ENCODE measurements at places on chromosomes 2 and 18. TPM values are rescaled to one million over a fixed set of nuclear protein-coding genes. Genes with fewer than 3 reads are reported as not detected.

The ST6GAL2 gene
- 14.9 TPM for total RNA-seq

The APOB gene
- not detected for total RNA-seq

The EVX2 gene
- not detected for total RNA-seq

The KCNS3 gene
- total RNA-seq = 1.5 TPM

The MEP1B gene
- total RNA-seq = 0.07 TPM

The MARCO gene
- total RNA-seq = 0.08 TPM

The EDAR gene
- 0.01 TPM for total RNA-seq

The SERPINB2 gene
- 0.05 TPM for total RNA-seq

The ANKRD62 gene
- not detected for total RNA-seq

The RSAD2 gene
- total RNA-seq = 0.89 TPM

The CTAGE1 gene
- total RNA-seq = not detected

The KCNE4 gene
- 0.83 TPM for total RNA-seq

The RAB6C gene
- total RNA-seq = not detected

The VAMP5 gene
- total RNA-seq = 0.55 TPM

The DSC3 gene
- total RNA-seq = 2.2 TPM

The PRKAG3 gene
- not detected for total RNA-seq

The IL1B gene
- total RNA-seq = 0.24 TPM

The MROH2A gene
- total RNA-seq = not detected

The TXNDC2 gene
- 0.10 TPM for total RNA-seq

The CFC1 gene
- total RNA-seq = not detected

The UPP2 gene
- not detected for total RNA-seq

The TP53I3 gene
- 191 TPM for total RNA-seq
